ENCODE measurements at places on chromosomes 16 and 17.

DNA sequence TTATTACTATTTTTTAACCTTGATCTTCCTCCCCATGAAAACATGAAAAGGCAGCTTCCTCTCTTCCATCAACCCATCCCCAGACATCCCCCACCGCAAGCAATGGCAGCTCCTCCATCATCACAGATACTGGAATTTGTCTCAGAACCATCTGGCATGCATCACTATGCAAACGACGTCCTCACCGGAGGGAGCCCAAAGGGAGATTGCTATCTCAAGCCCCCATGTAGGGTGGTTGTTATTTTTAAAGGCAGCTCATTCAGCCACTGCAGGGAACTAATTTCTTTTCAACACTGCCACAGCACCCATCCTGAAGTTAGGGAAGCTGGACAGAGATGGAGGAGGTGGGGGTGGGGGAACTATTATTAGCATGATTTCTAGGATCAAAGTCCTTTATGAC lies 222.5 kb downstream of the FOXL1 start:
- no peak for DNase-seq

DNA sequence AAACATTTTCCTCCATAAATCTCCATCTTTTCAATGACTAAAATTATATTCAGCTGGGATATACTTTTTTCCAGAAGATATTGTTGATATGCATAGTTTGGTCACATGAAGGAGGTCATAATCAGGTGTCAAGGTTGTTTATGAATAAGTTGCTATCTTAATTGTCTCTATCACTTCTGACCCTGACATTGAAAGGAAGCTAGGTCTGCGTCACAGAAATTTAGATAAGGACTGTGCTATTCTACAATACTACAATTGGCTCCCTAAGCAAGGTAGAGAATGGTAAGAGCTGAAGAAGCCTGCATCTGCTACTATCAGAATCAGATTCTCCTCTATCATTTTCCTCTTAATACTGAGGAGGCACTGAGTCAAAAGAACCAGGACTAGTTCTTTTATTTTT lies 67.5 kb downstream of the CACNG1 start:
- no peak for DNase-seq

DNA sequence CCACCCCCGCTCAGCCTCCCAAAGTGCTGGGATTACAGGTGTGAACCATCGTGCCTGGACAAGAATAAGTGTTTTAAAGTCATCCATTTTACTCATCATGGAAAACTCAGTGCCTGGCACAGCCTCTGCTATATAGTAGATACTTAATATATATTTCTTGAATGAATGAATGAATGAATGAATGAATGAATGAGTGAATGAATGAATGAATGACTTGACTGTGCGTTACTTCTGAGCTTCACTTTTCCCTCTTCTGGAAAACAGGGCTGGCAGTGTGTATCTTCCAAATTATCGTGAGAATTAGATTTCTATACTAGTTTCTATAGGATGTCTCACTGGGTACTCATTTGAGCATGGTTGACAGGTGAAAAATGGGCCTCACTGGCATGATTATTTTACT lies 307.3 kb upstream of the ERCC4 start:
- DNase-seq = no peak

DNA sequence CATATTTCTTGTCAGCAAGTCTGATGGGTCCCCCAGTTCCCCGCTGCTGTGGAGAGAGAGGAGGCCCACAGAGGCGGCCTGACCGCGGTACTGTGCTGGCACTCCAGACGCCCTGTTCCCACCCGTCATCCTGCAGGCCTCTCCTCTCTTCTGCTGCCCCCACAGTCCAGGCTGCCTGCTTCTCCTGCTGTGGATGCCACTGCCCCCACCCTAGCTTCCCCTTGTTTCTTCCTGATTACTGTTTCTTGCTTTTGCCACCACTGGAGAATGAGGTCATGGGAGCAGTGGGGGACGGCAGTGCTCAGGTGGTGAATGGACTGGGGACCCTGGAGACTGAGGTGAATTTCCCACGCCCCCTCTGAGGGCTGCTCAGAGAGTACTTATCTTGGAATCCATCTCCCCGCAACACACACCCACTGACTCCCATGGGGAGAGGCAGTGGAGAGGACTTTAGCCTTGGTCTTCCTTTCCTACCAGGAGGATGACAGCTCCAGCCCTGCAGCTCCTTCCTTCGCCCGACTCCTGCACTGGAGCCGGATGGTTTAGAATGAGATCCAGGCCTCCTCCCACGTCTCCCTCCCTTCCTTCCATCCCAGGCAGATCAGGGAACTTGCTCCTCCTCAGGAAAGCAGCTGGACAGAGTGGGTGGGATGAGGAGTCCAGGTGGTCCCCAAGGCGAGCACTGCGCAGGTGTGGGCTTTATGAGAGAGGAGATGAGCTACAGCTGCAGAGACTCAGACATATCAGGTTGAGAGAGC lies 60.4 kb downstream of the PLXDC1 start:
- DNase-seq = no peak

DNA sequence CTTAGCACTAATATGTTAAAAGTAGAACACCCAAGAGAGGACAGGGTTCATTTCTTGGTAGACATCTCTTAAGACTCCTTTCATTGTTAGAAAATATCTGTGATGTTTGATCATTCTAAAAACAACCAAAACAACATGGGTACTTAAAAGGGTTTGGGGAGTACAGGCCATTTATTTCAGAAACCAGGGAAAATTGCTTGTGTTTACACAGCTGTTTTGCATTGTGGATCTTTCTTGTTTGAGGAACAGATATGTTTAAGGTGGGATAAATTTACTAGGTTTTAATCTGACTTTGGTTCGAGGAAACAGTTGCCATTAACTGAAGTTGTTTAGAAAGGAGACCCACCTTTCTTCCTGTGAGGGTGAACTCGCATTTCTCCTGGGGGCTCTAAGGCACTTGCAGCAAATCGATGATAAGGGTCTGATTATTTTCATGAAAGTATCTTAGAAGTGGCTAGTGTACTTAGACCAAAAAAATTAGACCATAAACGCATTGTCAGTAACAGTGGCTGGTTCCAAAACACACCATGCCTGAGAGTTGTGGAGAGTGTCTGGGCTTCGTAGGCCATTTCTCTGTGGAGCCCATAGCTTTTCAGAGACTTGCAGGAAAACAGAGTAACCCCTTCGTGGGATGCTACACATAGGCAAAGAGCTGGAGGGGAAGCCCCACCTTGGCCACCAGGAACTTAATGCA lies 17.6 kb downstream of the CLUAP1 start:
- DNase-seq = no peak

- no peak for DNase-seq
Observed at GRCh38 chr17:45687594-45687993, 96.5 kb upstream of the CRHR1 start.

DNA sequence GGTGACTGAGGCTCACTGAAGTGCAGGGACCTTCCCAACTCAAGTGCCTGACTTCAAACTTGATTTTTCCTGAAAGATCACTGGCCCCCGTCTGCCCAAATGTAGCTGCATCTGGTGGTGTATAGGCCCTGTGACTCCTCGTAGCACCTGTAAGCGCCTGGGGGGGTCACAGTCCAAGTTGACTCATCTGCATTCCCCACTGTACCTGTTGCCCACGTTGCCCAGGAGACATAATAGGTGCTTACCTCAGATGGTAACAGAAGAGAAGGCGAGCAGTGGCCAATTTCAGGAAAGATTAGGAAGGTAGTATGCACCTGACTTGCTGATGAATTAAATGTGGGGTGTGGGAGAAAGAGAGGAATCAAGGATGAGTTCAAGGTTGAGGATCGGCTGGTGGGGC lies 44.1 kb upstream of the EMP2 start:
- no peak for DNase-seq

DNA sequence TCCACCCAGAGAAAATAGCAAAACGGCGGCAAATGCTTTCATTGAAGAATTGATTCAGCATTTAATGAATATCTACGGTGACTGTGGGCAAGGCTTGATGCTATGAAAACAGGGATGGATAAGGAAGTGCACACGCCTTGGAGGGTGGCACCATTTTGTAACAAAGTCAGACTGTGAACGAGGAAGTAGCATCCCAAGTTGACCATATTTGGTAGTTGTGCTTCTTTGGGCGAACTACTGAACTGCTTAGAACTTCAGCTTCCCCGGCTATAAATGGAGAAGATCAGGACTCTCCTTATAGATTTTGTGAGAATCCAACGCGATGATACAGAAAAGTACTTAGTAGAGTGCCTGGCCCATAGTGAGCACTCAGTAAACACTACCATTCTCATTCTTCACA lies 303.2 kb downstream of the MAF start:
- DNase-seq = no peak

DNA sequence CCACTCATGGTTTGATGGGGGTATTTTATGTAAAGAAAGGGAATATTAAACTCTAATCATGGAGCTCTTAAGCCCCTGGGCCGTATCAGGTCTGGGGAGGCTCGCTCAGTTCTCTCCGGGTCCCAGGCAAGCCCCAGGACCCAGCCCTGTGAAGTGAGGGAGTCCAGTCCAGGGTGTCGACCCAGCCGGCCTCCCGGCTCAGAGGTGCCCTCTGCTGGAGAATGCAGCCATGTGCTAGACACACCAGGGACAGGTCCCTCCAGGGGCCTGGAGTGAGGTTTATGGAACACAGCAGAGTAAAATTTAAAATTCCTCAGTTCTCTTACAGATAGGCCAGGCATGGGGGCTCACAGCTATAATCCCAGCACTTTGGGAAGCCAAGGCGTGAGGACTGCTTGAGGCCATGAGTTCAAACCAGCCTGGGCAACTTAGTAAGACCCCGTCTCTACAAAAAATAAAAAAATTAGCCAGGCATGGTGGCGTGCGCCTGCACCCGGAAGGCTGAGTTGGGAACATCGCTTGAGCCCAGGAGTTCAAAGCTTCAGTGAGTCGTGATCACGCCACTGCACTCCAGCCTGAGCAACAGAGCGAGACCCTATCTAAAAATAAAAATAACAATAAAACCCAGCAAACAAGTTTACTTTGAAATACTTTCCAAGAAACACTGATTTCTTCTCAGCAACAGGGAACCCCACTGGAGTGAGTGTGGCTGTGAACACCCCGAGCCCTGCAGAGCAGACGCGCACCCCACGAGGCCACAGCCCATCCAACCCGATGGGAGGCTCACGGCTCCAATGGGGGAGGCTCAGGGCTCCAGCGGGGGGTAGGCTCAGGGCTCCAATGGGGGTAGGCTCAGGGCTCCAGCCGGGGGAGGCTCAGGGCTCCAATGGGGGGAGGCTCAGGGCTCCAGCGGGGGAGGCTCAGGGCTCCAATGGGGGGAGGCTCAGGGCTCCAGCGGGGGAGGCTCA lies 72.2 kb downstream of the ZNF778 start:
- DNase-seq = peak; percentile 38

GRCh38 chr17:82282239-82283207 lies 9.0 kb upstream of the CSNK1D start:
- no peak for DNase-seq

DNA sequence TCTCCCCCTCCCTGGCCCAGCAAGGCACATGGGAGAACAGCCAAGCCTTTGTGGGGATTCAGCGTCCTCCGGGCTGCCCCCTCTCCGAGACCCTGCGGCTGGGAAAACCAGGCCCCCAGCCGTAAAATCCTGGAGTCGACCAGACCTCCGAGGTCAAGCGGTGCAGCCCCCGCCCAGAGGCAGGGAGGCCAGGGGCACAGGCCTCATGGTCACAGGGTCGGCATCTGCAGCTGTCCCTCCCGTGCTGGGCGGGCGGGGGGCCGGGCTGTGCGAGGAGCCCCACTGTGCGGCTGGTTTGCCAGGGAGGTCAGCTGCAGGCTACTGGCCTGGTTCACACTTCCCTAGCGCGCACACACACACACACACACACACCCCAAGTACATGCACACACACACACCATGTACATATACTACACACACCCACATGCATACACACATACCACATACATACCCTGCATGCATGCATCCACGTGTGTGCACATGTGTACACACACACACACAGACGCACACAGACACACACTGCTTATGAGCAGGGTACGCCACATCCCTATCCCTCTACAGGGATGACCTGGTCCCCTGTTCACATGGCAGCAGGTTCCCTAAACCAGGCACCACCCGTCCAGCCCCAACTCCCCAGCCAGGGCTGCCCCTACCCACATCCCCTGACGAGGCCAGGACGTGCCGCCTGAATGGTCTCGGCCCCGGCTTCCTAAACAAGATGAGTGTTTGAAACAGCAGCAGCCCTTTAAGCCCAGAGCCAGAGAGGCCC lies 108.9 kb upstream of the CIBAR2 start:
- DNase-seq = no peak

DNA sequence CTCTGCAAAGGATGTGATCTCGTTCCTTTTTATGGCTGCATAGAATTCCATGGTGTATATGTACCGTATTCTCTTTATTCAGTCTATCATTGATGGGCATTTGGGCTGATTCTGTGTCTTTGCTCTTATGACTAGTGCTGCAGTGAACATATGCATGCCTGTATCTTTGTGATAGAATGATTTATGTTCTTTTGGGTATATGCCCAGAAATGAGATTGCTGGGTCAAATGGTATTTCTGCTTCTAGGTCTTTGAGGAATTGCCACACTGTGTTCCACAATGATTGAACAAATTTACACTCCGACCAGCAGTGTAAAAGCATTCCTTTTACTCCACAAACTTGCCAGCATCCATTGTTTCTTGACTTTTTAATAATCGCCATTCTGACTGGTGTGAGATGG lies 60.2 kb upstream of the ADORA2B start:
- DNase-seq = no peak

- DNase-seq = no peak
Observed at GRCh38 chr16:7363422-7364417, 31.1 kb downstream of the RBFOX1 start.

GRCh38 chr17:6356562-6356961 lies 78.4 kb downstream of the AIPL1 start:
- DNase-seq = no peak

GRCh38 chr17:50198026-50198669 lies 3.3 kb downstream of the COL1A1 start:
- peak; percentile 39 for DNase-seq

DNA sequence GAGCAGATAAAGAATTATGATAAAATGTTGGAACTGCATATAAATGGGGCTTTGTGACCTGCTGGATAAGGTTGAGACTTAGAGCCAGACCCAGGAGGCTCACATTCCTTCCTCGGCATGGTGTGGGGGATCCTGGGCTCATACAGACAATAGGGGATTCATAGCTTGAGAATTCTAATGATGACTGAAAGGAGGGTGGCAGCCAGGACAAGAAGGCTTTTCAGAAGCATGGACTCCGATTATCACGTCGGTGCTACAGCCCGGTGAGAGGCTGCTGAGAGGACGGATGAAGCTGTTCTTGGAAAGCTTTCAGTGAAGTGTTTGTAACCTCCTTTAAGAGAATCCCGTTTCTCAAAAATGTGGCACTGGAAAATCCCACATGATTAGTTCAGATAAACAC lies 167.2 kb downstream of the ANKFN1 start:
- DNase-seq = no peak
